ENCODE measurements at places on chromosomes 7 and 10. TPM values are rescaled to one million over a fixed set of nuclear protein-coding genes. Genes with fewer than 3 reads are reported as not detected.

DNA sequence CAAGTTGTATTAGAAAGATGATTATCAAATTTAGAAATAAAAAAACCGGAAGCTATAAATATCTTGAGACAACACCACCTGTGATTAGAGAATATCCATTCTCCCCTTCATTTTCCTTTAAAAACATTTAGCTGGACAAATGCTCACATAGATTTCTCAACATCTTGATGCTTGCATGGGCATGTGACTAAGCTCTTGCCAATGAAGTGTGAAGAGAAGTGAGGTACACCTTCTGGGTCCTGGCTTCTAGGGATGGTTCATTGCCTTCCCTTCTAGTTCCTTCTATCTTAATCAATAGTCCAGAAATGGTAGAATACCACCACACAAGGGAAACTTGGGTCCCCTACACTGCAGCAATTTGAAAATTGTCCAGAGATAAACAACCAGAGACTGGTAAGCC lies 41.0 kb downstream of the WAPL start:
- DNase-seq = no peak
- peaks cover 24% of the 10 kb centered on the region for H3K36me3 ChIP-seq
- H3K4me3 ChIP-seq = no peak overlapping the region
- no peaks in the 10 kb centered on the region for H3K27me3 ChIP-seq

DNA sequence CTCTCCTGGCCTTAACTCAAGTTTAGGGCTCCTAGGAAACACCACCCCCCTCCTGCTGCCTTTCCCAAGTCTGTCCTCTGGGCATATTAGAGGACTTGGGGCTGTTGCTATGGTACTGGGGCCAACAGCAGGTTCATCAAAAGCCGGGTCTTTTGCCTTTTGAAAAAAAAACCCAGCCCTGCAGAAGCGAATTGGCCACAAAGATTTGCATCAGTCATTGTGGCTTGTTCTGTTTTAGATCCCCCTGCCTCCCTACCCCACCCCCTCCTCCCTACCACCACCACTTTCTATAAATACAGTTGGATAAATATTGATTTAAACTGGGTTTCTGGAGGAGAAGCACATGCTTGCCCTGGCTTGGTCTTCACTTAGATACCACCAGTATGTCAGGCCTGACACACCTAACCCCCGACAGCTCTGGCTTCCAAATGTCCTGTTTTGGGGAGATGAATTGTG lies 7.0 kb downstream of the MXI1 start:
- H3K36me3 ChIP-seq = no peaks in the 10 kb centered on the region
- DNase-seq = peak; percentile 42
- no peak overlapping the region for H3K4me3 ChIP-seq
- H3K27me3 ChIP-seq = no peaks in the 10 kb centered on the region
- H3K27ac ChIP-seq = peak overlapping the region; percentile 9

GRCh38 chr10:48573045-48573444 lies 31.8 kb downstream of the ARHGAP22 start:
- H3K4me3 ChIP-seq = no peak overlapping the region
- no peak for DNase-seq
- H3K4me1 ChIP-seq = peaks cover 4% of the 10 kb centered on the region
- H3K36me3 ChIP-seq = peaks cover 3% of the 10 kb centered on the region

GRCh38 chr10:47354900-47355299 lies 6.7 kb downstream of the RBP3 start:
- no peaks in the 10 kb centered on the region for H3K36me3 ChIP-seq
- no peak for DNase-seq
- H3K27ac ChIP-seq = no peak overlapping the region
- H3K4me1 ChIP-seq = no peaks in the 10 kb centered on the region

The WNT8B gene
- total RNA-seq = not detected

- no peak for DNase-seq
- H3K4me1 ChIP-seq = no peaks in the 10 kb centered on the region
- H3K27me3 ChIP-seq = peaks cover 35% of the 10 kb centered on the region
- no peak overlapping the region for H3K4me3 ChIP-seq
Observed at GRCh38 chr10:101182936-101183335, 46.3 kb downstream of the LBX1 start.

DNA sequence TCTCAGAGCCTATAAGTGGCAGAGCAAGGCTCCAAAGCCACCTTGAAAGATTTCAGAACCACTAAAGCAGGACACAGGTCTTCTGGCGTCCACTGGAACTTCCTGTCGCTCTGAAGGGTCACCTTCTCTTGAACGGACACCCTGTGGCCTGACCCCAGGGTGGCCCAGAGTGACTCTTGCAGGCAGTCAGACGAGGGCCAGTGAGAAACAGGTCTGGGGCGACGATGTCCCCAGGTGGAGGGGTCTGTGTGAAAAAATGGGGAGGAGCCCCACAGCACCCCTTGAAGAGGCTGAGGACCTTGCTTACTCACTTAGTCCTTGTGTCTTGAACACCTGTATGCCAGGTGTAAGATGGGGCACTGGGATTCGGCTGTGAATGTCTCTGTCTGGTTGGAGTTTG lies 946 bp upstream of the RASGEF1A start:
- no peaks in the 10 kb centered on the region for H3K4me1 ChIP-seq
- peaks cover 51% of the 10 kb centered on the region for H3K27me3 ChIP-seq
- no peak for DNase-seq
- H3K36me3 ChIP-seq = no peaks in the 10 kb centered on the region
- no peak overlapping the region for H3K27ac ChIP-seq

GRCh38 chr10:61454541-61454940 lies 1.4 kb upstream of the TMEM26 start:
- DNase-seq = no peak
- no peak overlapping the region for H3K27ac ChIP-seq
- peaks cover 3% of the 10 kb centered on the region for H3K27me3 ChIP-seq
- H3K4me3 ChIP-seq = no peak overlapping the region
- peaks cover 11% of the 10 kb centered on the region for H3K4me1 ChIP-seq

DNA sequence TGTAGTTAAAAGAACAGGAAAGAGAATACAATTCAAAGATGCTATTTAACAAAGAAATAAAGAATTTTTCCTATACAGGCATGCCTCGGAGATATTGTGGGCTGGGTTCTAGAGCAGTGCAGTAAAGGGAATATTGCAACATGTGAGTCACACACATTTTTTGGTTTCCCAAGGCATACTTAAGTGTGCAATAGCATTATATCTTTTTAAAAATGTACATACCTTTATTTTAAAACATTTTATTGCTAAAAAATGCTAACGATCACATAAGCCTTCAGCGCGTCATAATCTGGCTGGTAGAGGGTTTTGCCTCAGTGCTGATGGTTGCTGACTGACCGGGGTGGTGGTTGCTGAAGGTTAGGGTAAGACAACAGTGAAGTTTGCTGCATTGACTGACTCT lies 54.4 kb downstream of the ESYT2 start:
- peaks cover 11% of the 10 kb centered on the region for H3K36me3 ChIP-seq
- peaks cover 8% of the 10 kb centered on the region for H3K4me1 ChIP-seq
- peak; percentile 39 for DNase-seq
- no peak overlapping the region for H3K27ac ChIP-seq

- peak; percentile 75 for DNase-seq
- no peak overlapping the region for H3K27ac ChIP-seq
- no peak overlapping the region for H3K4me3 ChIP-seq
- no peaks in the 10 kb centered on the region for H3K27me3 ChIP-seq
- H3K36me3 ChIP-seq = no peaks in the 10 kb centered on the region
Observed at GRCh38 chr7:25098096-25099046, 26.7 kb downstream of the CYCS start.

DNA sequence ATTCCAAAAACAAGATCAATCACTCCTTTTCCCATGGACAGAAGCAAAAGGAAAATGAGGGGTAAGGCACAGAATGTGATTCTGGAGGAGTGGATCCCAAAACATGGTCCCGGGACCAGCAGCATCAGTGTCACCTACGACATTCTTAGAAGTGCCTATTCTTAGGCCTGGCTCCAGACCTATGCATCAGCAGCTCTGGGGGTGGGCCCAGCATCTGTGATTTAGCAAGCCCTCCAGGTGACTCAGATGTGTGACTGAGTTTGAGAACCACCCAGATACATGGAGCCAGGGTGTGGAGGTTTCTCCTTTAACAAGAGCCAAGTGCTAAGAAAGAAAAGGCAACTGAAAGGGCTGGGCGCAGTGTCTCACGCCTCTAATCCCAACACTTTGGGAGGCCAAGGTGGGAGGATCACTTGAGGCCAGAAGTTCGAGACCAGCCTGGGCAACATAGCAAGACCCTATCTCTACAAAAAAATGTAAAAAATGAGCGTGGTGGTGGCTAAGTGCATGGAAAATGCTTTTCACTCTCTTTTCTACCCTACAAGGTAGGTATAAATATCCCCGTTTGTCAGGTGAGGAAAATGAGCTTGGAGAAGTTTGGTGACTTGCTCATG lies 17.1 kb upstream of the ARPC1A start:
- no peak overlapping the region for H3K4me3 ChIP-seq
- no peaks in the 10 kb centered on the region for H3K4me1 ChIP-seq
- H3K36me3 ChIP-seq = no peaks in the 10 kb centered on the region

GRCh38 chr7:27614095-27614494 lies 48.6 kb downstream of the HIBADH start:
- no peak for DNase-seq
- peaks cover 6% of the 10 kb centered on the region for H3K36me3 ChIP-seq
- H3K27ac ChIP-seq = no peak overlapping the region
- H3K4me3 ChIP-seq = no peak overlapping the region
- no peaks in the 10 kb centered on the region for H3K27me3 ChIP-seq

DNA sequence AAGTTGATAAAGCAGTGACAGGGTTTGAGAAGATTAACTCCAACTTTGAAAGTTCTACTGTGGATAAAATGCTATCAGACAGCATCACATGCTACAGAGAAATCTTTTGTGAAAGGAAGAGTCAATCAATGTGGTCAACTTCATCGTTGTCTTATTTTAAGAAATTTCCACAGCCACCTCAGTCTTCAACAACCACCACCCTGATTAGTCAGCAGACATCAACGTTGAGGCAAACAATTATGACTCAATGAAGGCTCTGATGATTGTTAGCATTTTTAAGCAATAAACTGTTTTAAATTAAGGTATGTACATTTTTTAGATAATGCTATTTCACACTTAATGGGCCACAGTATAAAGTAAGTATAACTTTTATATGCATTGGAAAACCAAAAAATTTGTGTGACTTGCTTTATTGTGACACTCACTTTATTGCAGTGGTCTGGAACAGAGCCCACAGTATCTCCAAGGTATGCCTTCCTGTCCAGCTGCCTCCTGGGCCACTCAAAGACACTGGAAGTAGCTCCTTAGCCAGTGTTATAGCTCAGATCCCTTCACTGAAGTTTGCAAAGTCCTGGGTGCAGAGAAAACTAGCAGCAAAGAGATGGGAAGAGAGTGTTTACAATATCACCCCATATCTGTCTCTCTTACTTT lies 293.1 kb downstream of the ARHGAP12 start:
- no peaks in the 10 kb centered on the region for H3K27me3 ChIP-seq
- H3K36me3 ChIP-seq = no peaks in the 10 kb centered on the region
- H3K27ac ChIP-seq = no peak overlapping the region
- no peak overlapping the region for H3K4me3 ChIP-seq
- peaks cover 3% of the 10 kb centered on the region for H3K4me1 ChIP-seq

- H3K27me3 ChIP-seq = no peaks in the 10 kb centered on the region
- no peak overlapping the region for H3K27ac ChIP-seq
- H3K4me1 ChIP-seq = no peaks in the 10 kb centered on the region
Observed at GRCh38 chr10:66964946-66965345, 39.1 kb downstream of the LRRTM3 start.

GRCh38 chr7:96310110-96310509 lies 11.8 kb downstream of the SLC25A13 start:
- no peaks in the 10 kb centered on the region for H3K36me3 ChIP-seq
- no peak overlapping the region for H3K27ac ChIP-seq
- H3K4me1 ChIP-seq = no peaks in the 10 kb centered on the region
- H3K4me3 ChIP-seq = no peak overlapping the region
- no peak for DNase-seq

The FRAT1 gene
- 0.83 TPM for total RNA-seq

GRCh38 chr7:29494350-29494749 lies 69.3 kb upstream of the PRR15 start:
- DNase-seq = no peak
- H3K4me3 ChIP-seq = no peak overlapping the region
- H3K36me3 ChIP-seq = no peaks in the 10 kb centered on the region
- no peak overlapping the region for H3K27ac ChIP-seq
- no peaks in the 10 kb centered on the region for H3K27me3 ChIP-seq

The ORC5 gene
- total RNA-seq = 18.8 TPM

GRCh38 chr10:34978080-34978479 lies 112.1 kb downstream of the CUL2 start:
- no peaks in the 10 kb centered on the region for H3K4me1 ChIP-seq
- no peak for DNase-seq
- H3K36me3 ChIP-seq = no peaks in the 10 kb centered on the region
- H3K4me3 ChIP-seq = no peak overlapping the region

DNA sequence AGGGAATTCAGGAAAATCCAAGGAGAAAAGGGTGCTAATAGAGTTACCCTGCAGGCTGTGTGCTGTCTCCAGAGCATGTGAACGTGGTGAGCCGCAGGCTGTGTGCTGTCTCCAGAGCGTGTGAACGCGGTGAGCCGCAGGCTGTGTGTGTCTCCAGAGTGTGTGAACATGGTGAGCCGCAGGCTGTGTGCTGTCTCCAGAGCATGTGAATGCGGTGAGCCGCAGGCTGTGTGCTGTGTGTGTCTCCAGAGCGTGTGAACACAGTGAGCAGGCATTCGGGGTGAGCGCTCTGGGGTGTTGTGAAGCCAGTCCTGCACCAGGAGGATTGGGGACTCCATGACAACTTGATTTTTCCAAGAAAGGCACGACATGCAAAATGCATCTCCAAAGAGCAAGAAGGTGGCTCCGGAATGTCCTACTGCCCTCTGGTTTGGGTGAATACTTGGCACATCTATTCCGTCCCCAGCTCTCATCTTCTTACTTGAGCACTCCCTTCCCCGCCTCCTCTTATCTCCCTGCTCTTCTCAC lies 407.9 kb upstream of the SHH start:
- H3K4me3 ChIP-seq = no peak overlapping the region
- no peaks in the 10 kb centered on the region for H3K4me1 ChIP-seq
- H3K27me3 ChIP-seq = no peaks in the 10 kb centered on the region

- H3K4me1 ChIP-seq = peaks cover 4% of the 10 kb centered on the region
- DNase-seq = no peak
- no peaks in the 10 kb centered on the region for H3K27me3 ChIP-seq
- no peak overlapping the region for H3K27ac ChIP-seq
Observed at GRCh38 chr10:13822490-13822889, 235.7 kb downstream of the PRPF18 start.

DNA sequence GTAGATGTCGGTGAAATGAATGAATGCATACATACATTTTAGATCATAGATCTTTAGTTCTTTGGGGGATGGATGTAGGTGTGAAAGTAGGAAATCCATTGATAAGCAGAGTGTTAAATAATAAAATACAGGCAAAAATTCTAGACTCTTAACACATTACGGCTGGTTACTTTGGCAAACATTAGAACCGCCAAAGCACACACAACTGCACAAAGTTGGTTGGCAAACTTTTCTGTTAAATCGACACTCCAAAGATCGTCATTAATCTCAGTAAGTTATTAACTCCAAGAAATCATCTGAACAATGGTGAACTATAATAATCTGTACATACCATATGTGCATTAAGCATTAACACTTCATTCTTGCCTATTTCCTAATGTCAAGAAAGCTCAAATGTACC lies 231.2 kb downstream of the PLXNA4 start:
- H3K4me1 ChIP-seq = no peaks in the 10 kb centered on the region
- no peaks in the 10 kb centered on the region for H3K27me3 ChIP-seq
- H3K27ac ChIP-seq = no peak overlapping the region

The CALHM1 gene
- not detected for total RNA-seq

The HGF gene
- 50.9 TPM for total RNA-seq

The RNF32 gene
- total RNA-seq = 0.56 TPM

GRCh38 chr10:52056291-52056690 lies 257.8 kb upstream of the DKK1 start:
- H3K36me3 ChIP-seq = no peaks in the 10 kb centered on the region
- DNase-seq = no peak
- H3K4me3 ChIP-seq = no peak overlapping the region
- no peaks in the 10 kb centered on the region for H3K27me3 ChIP-seq

- peaks cover 3% of the 10 kb centered on the region for H3K27me3 ChIP-seq
- no peak for DNase-seq
- H3K4me1 ChIP-seq = no peaks in the 10 kb centered on the region
- no peaks in the 10 kb centered on the region for H3K36me3 ChIP-seq
Observed at GRCh38 chr10:62709200-62709599, 95.3 kb upstream of the ADO start.
